Stimulated activated CD4-positive, alpha-beta T cell treated with anti-CD3 and anti-CD28 coated beads, Interleukin-4, amount 100 ng/mL, for 4 hours (primary cell): ENCODE measurements at places on chromosomes 7 and 10.
A peak's percentile ranks its signal among the peaks of the same experiment; 100 is the strongest.

DNA sequence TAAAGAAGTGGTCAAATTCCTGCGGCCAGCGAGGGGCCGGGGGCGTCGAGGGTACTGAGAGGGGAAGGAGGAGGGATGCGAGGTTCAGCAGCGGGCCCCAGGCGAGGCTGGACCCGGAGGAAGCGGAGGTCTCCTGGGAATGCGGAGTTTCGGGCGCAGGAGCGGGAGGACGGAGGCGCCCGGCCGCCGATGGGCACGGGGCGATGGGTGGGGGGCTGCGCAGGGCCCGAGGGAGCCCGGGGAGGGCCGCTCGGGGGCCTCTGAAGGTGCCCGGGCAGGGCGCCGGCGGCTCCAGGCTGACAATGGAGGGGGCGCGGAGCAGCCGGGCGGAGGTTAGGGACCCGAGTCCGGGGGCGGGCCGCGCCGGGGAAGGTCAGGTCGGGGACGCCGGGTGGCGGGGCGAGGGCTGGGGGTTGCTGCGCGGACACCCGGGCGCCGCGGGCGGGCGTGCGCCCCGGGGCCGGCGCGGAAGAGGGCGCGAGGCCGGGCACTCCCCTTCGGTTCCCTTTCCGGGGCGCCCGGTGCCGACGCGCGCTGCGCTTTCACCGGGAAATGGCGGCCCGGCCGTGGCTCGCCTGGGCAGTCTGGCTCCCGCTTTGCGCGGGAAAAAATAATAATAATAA, 683 bp downstream of the MACROH2A2 start:
- DNase-seq, result peak; percentile 13

GRCh38 chr10:74628136-74628535, 198.3 kb upstream of the KAT6B start:
- DNase-seq, result no peak

- no peak for DNase-seq
Observed at GRCh38 chr10:116721547-116722392, 20.6 kb downstream of the HSPA12A start.

DNA sequence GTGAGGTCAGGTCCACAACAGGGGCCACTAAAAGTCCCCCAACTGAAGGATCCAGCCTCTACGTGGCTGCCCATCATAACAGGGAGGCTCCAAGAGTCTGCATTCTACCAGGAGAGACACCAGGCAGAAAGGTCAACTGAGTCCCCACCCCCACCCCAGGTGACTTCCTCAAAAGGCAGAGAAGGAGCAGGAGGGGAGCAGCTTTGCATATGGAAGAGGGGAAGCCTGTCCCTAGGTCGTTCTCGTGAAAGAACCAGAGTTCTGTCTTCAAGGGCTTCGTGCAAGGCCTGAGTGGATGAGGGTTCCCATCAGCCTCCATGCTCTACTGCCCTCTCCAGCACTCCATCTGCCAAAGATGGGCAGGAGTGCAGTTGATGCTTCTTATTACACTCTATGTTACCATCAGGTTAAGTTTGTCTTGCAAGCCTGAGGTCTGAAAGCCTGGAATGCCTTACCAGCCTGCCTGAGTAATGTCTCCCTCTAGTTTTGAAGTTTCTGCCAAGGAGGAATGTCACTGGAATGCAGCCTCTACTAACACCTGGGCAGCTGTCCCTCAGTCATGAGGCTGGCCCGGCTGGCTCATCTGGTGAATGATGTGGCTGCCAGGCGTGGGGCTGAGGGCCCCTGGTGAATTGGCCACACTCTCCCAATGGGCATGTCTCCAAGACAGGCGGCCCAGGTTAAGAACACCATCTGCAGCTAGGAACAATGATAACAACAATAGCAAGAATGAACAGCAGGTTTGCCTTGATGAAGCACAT, 54.3 kb upstream of the SMNDC1 start:
- DNase-seq, result no peak

DNA sequence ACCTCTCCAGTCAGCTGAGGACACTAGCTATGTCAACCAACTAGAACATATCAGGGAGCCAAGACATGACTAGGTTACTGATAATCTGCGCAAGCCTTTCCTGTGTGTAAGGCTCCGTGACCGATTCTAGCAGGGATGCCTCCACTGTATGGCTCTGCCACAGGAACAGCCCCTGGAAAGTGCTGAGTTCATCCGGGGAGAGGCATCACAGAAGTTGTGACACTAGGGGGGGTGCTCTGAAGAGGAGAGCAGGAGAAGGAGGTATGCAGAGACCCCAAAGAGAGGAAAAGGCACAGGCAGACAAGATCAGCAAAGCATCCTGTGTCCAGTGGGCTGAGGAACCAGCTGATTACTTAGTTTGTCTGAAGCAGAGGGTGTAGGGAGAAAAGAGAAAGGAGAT, 13.5 kb downstream of the UPP1 start:
- DNase-seq, result no peak

- DNase-seq, result no peak
Observed at GRCh38 chr7:55486991-55487390, 85.3 kb downstream of the VOPP1 start.

- DNase-seq, result no peak
Observed at GRCh38 chr7:15749631-15750030, 63.1 kb upstream of the MEOX2 start.

DNA sequence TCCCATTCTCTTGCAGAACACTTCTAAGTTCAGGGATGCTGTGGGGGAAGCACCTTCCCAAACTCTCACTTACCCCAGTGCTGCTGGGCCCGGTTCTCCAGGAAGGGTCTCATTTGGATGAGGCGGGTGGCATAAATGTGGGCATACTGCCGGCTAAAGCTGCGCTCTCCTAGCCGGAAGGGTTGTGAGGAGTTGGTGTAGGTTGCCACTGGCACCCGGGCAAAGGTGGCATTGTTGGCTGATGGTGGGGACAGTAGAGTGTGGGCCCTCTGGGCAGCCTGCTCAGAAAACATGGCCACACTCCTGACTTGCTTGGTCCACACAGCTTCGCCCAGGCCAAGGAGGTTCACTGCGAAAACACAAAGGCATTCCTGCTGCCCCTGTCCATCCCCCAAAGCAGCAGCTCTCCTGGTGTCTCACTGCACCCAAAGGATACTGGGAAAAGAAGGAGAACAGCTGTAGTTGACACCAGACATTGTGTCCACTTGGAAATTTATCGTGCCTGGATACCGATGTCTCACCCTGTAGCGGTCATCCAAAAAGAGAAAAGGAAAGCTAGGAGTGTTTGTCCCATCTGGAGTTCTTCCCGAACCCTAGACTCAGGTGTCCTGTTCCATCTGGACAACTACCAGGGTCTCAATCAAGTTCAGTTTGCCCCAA, 1.5 kb downstream of the POLD2 start:
- DNase-seq, result no peak

DNA sequence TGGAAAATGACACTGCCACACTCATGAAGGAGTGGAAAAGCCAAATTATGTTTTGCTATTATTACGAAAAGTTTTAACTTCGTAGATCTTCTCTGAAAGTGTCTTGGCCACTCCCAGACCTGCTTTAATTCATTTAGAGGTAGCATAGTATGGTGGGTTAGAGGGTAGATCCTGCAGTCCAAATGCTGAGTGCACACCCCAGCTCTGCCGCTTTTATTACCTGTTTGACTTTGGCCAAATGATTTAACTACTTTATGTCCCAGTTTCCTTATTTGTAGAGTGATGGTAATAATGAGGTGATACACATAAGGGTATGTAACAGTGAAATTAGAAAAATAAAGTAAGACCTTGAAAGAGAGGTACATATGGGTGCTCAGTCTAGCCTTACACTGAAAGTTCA, 23.6 kb upstream of the WAC start:
- DNase-seq, result no peak

GRCh38 chr10:128553755-128554154, 427.5 kb upstream of the MKI67 start:
- no peak for DNase-seq

DNA sequence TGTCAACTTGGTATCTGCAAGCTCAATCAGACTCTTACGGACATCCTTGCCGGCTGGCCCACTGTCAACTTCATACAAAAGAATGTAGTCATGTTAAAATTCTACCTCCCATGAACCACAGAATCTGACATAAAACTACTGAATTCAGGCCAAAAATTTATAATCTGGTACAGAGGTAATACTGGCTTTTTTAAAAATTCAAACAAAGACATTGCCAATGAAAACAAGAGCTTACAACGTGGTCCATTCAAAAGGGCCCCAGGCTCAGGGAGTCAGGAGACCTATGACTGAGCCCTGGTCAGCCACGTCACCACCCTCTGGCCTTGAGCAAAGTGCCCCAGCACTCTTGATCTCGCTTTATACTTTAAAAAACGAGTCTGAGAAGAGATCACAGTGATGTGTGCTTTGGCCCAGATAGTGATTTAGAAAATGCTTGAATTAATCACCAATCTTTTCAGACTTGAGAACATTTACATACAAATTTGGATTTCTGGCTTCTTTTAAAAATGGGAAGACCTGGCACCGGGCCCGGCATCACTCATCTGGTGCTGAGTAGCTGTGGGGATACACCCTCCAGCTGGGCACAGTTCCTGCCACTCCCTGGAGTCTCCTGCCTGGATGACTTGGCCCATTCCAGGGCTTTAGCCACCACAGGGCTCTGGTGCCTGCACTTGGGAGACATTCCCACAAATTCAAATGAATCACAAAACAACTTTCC, 94.1 kb downstream of the PIP4K2A start:
- DNase-seq, result no peak

DNA sequence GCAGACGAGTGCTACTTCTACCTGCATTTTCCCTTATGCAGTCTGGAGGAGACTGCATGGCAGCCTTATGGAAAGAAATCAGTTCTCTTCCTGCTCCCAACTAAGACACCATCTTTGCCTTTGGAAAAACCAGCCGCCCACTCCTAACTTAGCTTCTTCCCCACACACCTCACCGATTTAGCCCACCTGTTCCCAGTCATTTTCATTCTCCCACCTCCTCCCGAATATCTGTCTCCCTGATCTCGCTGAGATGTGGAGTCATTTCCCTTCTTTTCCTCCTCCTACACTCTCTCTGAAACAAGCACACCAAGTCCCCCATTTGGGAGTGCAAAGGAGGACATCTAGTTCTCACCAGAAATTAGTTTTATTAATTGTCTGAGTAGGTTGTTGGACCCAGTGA, 35.2 kb upstream of the JCAD start:
- DNase-seq, result no peak

GRCh38 chr7:20561466-20561865, 54.0 kb upstream of the ABCB5 start:
- DNase-seq, result no peak

GRCh38 chr7:133522501-133522900, 269.6 kb downstream of the EXOC4 start:
- DNase-seq, result no peak

DNA sequence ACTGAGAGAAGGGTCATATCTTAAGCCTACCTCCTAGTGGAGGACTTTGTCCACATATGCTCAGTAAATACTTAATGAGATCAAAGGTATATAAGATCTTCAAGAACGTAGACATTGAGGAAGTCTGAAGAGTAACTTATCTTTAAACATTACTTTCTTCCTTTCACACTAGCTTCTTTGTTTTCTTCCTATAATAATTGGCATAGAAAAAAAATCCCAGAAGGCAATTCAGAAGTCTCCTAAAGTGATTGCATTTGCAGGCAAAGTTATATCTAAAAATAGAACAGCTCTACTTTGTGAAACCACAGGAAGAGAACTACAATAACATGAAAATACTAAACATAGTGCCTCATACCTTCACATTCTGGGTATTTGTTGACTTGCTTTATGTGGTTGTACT, 150.4 kb downstream of the PPP1R3A start:
- no peak for DNase-seq

GRCh38 chr7:47404010-47404409, 177.9 kb downstream of the TNS3 start:
- no peak for DNase-seq

- no peak for DNase-seq
Observed at GRCh38 chr10:6095810-6096570, 7.2 kb downstream of the RBM17 start.

DNA sequence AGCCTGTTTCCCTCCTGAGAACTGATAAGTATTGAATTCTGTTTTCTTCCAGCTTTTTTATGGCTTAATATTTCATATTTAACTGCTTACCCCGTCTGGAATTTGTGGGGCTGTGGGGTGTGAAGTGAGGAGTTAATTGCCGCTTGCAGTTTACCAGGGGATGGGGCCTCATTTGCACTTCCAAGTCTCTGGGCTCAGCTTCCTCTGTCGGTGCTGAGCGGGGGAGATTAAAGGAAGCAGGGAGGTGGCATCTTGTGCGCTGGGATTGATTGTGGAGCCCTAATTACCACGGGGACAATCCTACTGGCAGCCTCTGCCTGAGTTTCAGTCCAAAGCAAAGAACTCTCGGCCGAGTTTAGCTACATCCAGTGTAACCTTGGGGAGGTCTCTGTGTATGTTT, 33.4 kb downstream of the ELFN1 start:
- no peak for DNase-seq

GRCh38 chr7:50751146-50751545, 31.6 kb downstream of the GRB10 start:
- no peak for DNase-seq

DNA sequence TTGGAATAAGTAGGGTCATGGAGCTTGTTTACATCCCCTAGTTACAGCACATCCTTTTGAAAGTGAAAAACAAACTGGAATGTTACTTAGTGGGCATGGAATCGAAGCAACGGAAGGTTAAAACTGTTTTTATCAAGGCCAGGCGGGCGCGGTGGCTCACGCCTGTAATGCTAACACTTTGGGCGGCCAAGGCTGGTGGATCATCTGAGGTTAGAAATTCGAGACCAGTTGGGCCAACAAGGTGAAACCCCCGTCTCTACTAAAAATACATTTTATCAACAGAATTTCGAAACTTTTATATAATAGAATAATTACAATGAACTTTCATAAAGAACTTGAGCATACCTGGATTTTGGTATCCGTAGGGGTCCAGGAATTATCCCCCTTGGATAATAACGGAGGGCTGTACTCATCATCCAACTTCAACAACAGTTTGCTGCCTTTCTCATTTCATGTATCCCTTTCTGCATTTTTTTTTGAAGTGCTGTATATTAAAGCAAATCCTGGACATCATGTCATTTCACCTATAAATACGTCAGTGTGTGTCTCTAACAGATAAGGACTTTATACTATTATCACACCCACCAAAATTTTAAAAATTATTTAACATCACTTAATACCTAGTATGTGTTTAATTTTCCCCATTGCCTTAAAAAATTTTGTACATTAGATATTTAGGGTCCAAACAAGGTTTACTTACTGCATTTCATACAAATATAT, 1.3 kb upstream of the TMED4 start:
- DNase-seq, result no peak

DNA sequence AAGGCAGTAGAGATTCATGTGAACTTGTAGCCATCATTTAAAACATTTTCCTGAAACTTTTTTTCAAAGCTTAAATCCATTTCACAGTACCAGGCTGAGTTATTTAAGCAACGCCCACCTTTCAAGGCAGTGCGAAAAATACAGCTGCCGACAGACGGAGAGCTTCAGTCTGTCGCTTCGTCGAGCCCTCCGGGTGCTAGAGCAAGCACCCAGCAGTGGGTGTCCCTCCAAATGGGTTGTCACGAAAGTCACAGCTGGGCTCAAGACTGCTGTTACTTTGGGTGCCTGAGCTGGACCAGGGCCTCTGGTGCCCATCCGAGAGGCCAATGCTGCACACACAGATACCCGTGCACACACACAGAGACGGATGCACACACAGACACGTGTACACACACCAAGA, 135.6 kb downstream of the TCERG1L start:
- no peak for DNase-seq

- DNase-seq, result no peak
Observed at GRCh38 chr7:20661884-20662283, 46.4 kb downstream of the ABCB5 start.

GRCh38 chr10:29687421-29688164, 52.8 kb upstream of the SVIL start:
- DNase-seq, result no peak
